Adrenal gland (tissue), 19 donors: ENCODE measurements at places on chromosomes 5 and 9. TPM values are rescaled to one million over a fixed set of nuclear protein-coding genes. Genes with fewer than 3 reads are reported as not detected.

The SLIT3 gene
- polyA plus RNA-seq = 10.0 TPM

- no peak overlapping the region for H3K4me3 ChIP-seq
- peaks cover 31% of the 10 kb centered on the region for H3K4me1 ChIP-seq
- peak overlapping the region; percentile 74 for H3K27ac ChIP-seq
- no peaks in the 10 kb centered on the region for H3K27me3 ChIP-seq
- peak; percentile 93 for DNase-seq
Observed at GRCh38 chr9:128558431-128559310, 6.3 kb downstream of the SPTAN1 start.

DNA sequence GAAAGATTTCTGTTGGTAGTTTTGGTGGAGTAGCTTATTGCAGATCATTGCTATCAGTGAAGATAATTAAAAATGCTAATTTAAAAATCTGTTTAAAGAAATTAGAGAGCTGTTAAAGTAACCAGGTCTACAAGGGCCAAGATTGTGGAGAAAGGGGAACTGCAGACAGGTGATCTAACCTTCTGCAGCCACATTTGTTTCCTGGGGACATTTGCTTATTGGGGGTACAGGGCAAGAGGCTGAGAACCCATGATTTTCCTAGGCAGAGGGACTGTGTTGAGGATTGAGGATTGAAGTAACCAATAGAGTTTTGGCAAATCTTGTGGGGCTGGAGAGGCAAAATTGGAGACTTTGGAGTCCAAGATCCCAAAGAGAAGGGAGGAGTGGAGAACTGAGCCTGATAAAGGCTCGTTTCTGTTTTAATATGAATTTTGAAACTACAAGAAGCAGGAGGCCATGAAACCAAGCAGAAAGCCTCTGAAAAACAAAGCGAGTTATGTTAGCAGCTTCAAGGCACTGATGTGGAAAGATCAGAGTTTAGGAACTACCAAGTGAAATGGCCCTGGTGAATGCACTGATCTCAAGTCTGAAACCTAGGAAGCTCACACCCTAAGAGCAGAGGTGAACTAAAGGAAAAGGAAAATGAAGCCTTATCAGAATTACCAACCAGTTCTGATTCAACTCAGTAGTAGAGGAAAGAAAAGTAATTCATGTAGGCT lies 219.8 kb upstream of the C9orf72 start:
- DNase-seq = no peak
- no peaks in the 10 kb centered on the region for H3K4me1 ChIP-seq
- H3K4me3 ChIP-seq = no peak overlapping the region
- no peaks in the 10 kb centered on the region for H3K36me3 ChIP-seq
- H3K27me3 ChIP-seq = peaks cover 4% of the 10 kb centered on the region

GRCh38 chr5:55650386-55650785 lies 61.7 kb downstream of the SLC38A9 start:
- H3K27me3 ChIP-seq = no peaks in the 10 kb centered on the region
- H3K4me1 ChIP-seq = no peaks in the 10 kb centered on the region
- H3K27ac ChIP-seq = no peak overlapping the region
- H3K4me3 ChIP-seq = no peak overlapping the region
- H3K36me3 ChIP-seq = no peaks in the 10 kb centered on the region
